ENCODE measurements at places on chromosomes 5 and 9. TPM values are rescaled to one million over a fixed set of nuclear protein-coding genes. Genes with fewer than 3 reads are reported as not detected.

PIGO gene
- 10.7 TPM for polyA plus RNA-seq

ANKRD20A1 gene
- 19.0 TPM for polyA plus RNA-seq

BNC2 gene
- polyA plus RNA-seq, result 0.07 TPM

YTHDC2 gene
- polyA plus RNA-seq, result 10.4 TPM

B4GALT1 gene
- polyA plus RNA-seq, result 1.4 TPM

ORM1 gene
- 3.5 TPM for polyA plus RNA-seq

TMEM215 gene
- not detected for polyA plus RNA-seq

ADAMTS13 gene
- polyA plus RNA-seq, result 3.4 TPM

CCL27 gene
- polyA plus RNA-seq, result 0.66 TPM

LVRN gene
- not detected for polyA plus RNA-seq

NEURL1B gene
- polyA plus RNA-seq, result not detected

SLC34A1 gene
- not detected for polyA plus RNA-seq

DHX29 gene
- polyA plus RNA-seq, result 32.1 TPM

GLIPR2 gene
- 4.4 TPM for polyA plus RNA-seq

MBLAC2 gene
- polyA plus RNA-seq, result 4.6 TPM

HACD4 gene
- 0.16 TPM for polyA plus RNA-seq

STOML2 gene
- 51.7 TPM for polyA plus RNA-seq

CCNO gene
- polyA plus RNA-seq, result 1.1 TPM

C5orf46 gene
- not detected for polyA plus RNA-seq

KIF24 gene
- 0.23 TPM for polyA plus RNA-seq

ARL10 gene
- 1.1 TPM for polyA plus RNA-seq

LCN15 gene
- not detected for polyA plus RNA-seq

GPR151 gene
- polyA plus RNA-seq, result not detected

IL4 gene
- polyA plus RNA-seq, result not detected

VLDLR gene
- polyA plus RNA-seq, result 91.0 TPM

C9orf152 gene
- polyA plus RNA-seq, result not detected

SEMA6A gene
- 2.7 TPM for polyA plus RNA-seq

N4BP3 gene
- polyA plus RNA-seq, result 0.43 TPM

INPP5E gene
- 1.9 TPM for polyA plus RNA-seq

IZUMO3 gene
- polyA plus RNA-seq, result not detected

LIFR gene
- polyA plus RNA-seq, result 8.8 TPM

PCDHA6 gene
- 4.0 TPM for polyA plus RNA-seq

RASGRF2 gene
- polyA plus RNA-seq, result 5.1 TPM

CD14 gene
- polyA plus RNA-seq, result 3.2 TPM

CER1 gene
- not detected for polyA plus RNA-seq

VDAC1 gene
- 433 TPM for polyA plus RNA-seq

TMOD1 gene
- polyA plus RNA-seq, result 15.1 TPM

CARD9 gene
- not detected for polyA plus RNA-seq

GM2A gene
- 5.9 TPM for polyA plus RNA-seq

OR2Y1 gene
- not detected for polyA plus RNA-seq

IL31RA gene
- not detected for polyA plus RNA-seq

CACNA1B gene
- 1.9 TPM for polyA plus RNA-seq

BARHL1 gene
- polyA plus RNA-seq, result not detected

ANKRD18A gene
- polyA plus RNA-seq, result 1.4 TPM

PCDHGB3 gene
- 1.2 TPM for polyA plus RNA-seq

HTR4 gene
- polyA plus RNA-seq, result not detected

BRD3OS gene
- polyA plus RNA-seq, result 15.8 TPM

FBLL1 gene
- polyA plus RNA-seq, result 7.6 TPM

ARHGEF28 gene
- polyA plus RNA-seq, result 2.6 TPM

ADAMTS16 gene
- polyA plus RNA-seq, result 0.20 TPM

PCDHB10 gene
- polyA plus RNA-seq, result 3.6 TPM

LCN12 gene
- polyA plus RNA-seq, result not detected

PLK2 gene
- 20.5 TPM for polyA plus RNA-seq

DMRTA1 gene
- not detected for polyA plus RNA-seq

FOXD4L4 gene
- polyA plus RNA-seq, result not detected
